Lower lobe of right lung (tissue), 2 donors: ENCODE measurements at places on chromosomes 13 and 19. TPM values are rescaled to one million over a fixed set of nuclear protein-coding genes. Genes with fewer than 3 reads are reported as not detected.

The GATAD2A gene
- total RNA-seq = 84.0 TPM

The NAPSA gene
- total RNA-seq = 1,633 TPM

The ZNF615 gene
- 9.6 TPM for total RNA-seq

The FUT6 gene
- 1.1 TPM for total RNA-seq

The VAV1 gene
- total RNA-seq = 36.2 TPM

The GGN gene
- 0.59 TPM for total RNA-seq

The ZNF575 gene
- 2.8 TPM for total RNA-seq

The ICAM4 gene
- 10.0 TPM for total RNA-seq

The CYP4F2 gene
- total RNA-seq = not detected
